Naive thymus-derived CD4-positive, alpha-beta T cell (primary cell): ENCODE measurements at places on chromosomes 11 and 22. TPM values are rescaled to one million over a fixed set of nuclear protein-coding genes. Genes with fewer than 3 reads are reported as not detected.

UPK3A gene
- total RNA-seq = not detected

DNA sequence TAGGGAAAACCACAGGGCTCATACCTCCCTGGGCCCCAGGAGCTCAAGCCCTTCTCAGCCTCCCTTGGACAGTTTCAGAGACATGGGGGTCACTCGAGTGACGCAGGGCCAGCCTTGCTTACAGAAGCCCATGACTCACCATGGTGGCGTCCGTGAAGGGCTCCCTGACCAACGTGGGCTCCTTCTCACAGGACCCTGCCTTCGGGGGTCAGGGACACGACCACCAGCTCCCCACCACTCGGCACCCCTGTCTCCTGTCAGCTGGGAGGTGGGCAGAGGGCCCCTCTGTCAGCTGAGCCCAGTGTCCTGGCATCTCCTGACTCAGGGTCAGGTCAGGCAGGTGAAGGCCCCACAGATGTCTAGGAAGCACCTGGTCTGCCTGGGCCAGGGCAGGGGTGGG, 126.3 kb upstream of the ANO1 start:
- no peak for DNase-seq
- H3K36me3 ChIP-seq = no peaks in the 10 kb centered on the region
- H3K27ac ChIP-seq = no peak overlapping the region
- H3K4me1 ChIP-seq = no peaks in the 10 kb centered on the region

DNA sequence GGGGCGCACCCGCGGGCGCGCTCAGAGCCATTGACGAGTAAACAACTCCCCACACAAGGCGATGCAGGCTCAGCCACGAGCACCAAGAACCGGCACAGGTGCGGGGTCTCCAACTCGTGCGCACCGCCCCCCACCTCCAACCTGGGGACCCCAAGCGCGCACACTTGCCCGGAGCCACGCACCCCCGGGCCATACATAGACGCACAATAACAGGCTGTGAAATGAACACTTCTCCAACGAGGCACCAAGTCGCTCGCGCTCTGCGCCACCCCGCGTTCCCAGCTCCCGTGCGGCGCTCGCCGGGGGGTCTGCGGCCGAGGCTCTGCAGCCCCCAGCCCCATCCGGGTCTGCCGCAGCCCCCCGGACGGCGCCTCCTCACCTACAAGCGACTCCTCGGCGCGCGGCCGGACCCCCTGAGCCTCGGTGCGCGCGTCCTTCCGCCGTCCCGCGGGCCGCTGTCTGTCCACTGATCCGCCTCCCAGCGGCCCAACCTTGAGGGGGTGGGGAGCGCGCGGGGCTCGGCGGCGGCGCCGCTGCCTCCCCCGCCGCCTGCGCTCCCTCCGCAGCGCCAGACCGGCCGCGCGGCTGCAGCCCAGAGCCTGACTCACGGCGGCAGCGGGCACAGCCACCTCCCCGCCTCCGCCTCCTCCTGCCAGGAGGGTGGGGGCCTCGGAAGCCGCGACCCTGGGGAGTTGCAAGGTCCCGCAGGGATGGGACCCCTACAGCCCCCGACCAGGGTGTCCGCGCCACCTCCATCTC, 1.6 kb downstream of the IFITM10 start:
- no peak overlapping the region for H3K4me3 ChIP-seq
- H3K27me3 ChIP-seq = no peaks in the 10 kb centered on the region
- H3K27ac ChIP-seq = no peak overlapping the region
- DNase-seq = no peak
- H3K4me1 ChIP-seq = no peaks in the 10 kb centered on the region

DNA sequence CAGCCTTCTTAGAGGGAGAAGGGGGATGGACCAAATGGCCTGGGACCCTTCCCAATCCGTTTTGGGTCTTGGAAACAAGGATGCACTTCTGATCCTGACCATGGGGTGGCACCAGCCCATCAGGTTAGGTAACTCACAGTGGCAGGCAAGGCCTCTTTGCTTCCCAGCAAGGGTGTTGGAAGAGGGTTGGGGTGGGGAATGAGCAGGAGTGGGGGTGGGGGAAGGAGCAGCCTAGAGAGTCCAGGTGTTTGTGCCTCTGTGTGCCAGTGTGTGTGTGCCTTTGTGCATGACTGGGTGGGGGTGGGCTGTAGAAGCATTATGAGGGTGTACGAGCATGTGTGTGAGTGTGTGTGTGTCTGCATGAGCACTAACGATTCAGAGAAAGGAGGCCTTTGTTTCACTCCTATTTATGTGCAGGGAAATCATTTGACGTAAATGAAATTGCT, 213.1 kb downstream of the INSC start:
- H3K36me3 ChIP-seq = no peaks in the 10 kb centered on the region
- H3K27ac ChIP-seq = no peak overlapping the region
- H3K4me1 ChIP-seq = no peaks in the 10 kb centered on the region

GRCh38 chr11:86386746-86387145, 12.1 kb downstream of the CCDC81 start:
- DNase-seq = no peak
- no peak overlapping the region for H3K27ac ChIP-seq
- H3K36me3 ChIP-seq = no peaks in the 10 kb centered on the region
- no peaks in the 10 kb centered on the region for H3K4me1 ChIP-seq

HEPACAM gene
- not detected for total RNA-seq

GRCh38 chr11:29318134-29318845, 698.5 kb downstream of the KCNA4 start:
- no peaks in the 10 kb centered on the region for H3K4me1 ChIP-seq
- no peak for DNase-seq
- H3K4me3 ChIP-seq = no peak overlapping the region
- no peaks in the 10 kb centered on the region for H3K36me3 ChIP-seq
- H3K27ac ChIP-seq = no peak overlapping the region
- H3K27me3 ChIP-seq = no peaks in the 10 kb centered on the region

ANGPTL5 gene
- not detected for total RNA-seq

ANO5 gene
- 0.11 TPM for total RNA-seq

- no peak overlapping the region for H3K27ac ChIP-seq
- no peak for DNase-seq
- H3K4me1 ChIP-seq = no peaks in the 10 kb centered on the region
- no peaks in the 10 kb centered on the region for H3K36me3 ChIP-seq
Measured at GRCh38 chr11:118643142-118643994, 36.0 kb downstream of the PHLDB1 start.
